ENCODE measurements at places on chromosomes 1 and 21.

DNA sequence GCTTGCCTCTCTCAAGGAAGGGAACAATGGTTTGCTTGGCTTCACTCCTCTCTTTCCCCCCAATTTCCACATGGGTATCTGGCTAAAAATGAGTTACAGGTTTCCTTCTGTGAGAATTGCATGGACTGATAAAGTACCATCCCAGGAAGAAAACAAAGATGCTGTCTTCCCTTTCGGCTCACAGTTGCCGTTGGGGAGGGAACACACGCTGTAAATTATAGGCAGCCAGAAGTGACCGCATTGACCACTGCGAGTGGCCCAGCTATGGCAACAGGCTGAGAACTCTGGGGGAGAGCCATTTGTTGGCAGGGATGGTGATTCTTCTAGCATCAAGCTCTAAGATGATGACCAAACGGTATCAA lies 2.9 kb downstream of the RUNX1 start:
- no peak for DNase-seq
- no peaks in the 10 kb centered on the region for H3K27me3 ChIP-seq
- no peaks in the 10 kb centered on the region for H3K36me3 ChIP-seq
- H3K4me3 ChIP-seq = no peak overlapping the region

GRCh38 chr1:100622966-100623762 lies 85.2 kb downstream of the GPR88 start:
- no peaks in the 10 kb centered on the region for H3K36me3 ChIP-seq
- H3K27me3 ChIP-seq = no peaks in the 10 kb centered on the region
- no peaks in the 10 kb centered on the region for H3K4me1 ChIP-seq

GRCh38 chr1:200629876-200630514 lies 9.4 kb upstream of the KIF14 start:
- no peak overlapping the region for H3K27ac ChIP-seq
- H3K36me3 ChIP-seq = no peaks in the 10 kb centered on the region
- DNase-seq = no peak

- no peaks in the 10 kb centered on the region for H3K27me3 ChIP-seq
- H3K36me3 ChIP-seq = no peaks in the 10 kb centered on the region
- no peak overlapping the region for H3K4me3 ChIP-seq
- DNase-seq = no peak
- no peak overlapping the region for H3K27ac ChIP-seq
These were observed 64.8 kb downstream of the FAM163A start for GRCh38 chr1:179807691-179808485.

DNA sequence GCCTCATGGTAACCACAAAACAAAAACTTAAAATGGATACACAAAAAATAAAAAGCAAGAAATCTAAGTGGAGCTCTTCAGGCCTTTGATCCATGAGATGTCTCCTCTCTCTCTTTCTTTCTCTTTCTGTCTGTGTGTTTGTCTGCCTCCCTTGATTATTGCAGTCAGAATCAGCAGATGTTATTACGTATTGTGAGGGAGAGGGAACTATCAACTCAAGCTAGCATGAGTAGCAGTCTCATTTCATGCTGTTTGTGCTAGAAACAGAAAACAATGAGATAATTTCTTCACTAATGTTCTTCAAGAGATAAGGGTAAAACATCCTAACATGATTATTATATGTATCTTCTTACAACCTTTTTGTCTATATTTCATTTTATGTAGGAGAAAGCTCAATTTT lies 103.7 kb upstream of the PDC start:
- H3K4me3 ChIP-seq = no peak overlapping the region
- H3K27ac ChIP-seq = no peak overlapping the region
- no peaks in the 10 kb centered on the region for H3K27me3 ChIP-seq
- no peaks in the 10 kb centered on the region for H3K4me1 ChIP-seq

DNA sequence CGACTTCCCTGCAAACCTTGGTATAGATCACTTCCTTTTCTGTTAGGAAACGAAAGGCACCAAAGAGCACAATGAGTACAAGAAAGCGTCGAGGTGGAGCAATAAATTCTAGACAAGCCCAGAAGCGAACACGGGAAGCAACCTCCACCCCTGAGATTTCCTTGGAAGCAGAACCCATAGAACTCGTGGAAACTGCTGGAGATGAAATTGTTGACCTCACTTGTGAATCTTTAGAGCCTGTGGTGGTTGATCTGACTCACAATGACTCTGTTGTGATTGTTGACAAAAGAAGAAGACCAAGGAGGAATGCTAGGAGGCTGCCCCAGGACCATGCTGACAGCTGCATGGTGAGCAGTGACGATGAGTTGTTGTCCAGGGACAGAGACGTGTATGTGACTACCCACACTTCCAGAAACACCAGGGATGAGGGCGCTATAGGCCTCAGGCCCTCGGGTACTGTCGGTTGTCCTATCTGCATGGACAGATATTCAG lies 18.5 kb downstream of the FAM89A start:
- H3K27ac ChIP-seq = no peak overlapping the region
- H3K4me3 ChIP-seq = no peak overlapping the region
- no peaks in the 10 kb centered on the region for H3K27me3 ChIP-seq
- DNase-seq = no peak
- H3K4me1 ChIP-seq = no peaks in the 10 kb centered on the region

- no peak overlapping the region for H3K27ac ChIP-seq
- no peaks in the 10 kb centered on the region for H3K27me3 ChIP-seq
- H3K4me1 ChIP-seq = no peaks in the 10 kb centered on the region
These were observed 470.4 kb upstream of the USP24 start for GRCh38 chr1:55685560-55685959.

DNA sequence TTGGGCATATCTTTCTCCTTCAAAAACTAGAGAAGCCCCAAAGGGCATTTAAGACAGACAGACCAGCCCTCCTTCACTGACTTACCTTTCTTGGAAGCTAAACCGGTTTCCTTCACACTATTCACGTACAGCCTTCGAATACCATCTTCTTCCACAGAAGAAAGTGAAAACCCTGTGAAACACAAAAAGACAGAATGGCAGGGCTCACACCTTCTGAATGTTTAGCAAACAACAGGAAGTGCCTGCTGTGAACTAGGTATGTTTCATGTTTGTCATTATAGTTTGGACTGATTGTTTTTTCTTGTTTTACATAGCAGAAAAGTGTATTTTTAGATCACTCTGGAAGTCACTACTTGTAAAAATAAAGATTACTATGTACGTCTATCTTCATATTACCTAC lies 148.6 kb upstream of the KRTAP19-8 start:
- H3K4me1 ChIP-seq = no peaks in the 10 kb centered on the region
- DNase-seq = no peak
- H3K27me3 ChIP-seq = no peaks in the 10 kb centered on the region
- no peaks in the 10 kb centered on the region for H3K36me3 ChIP-seq
- H3K4me3 ChIP-seq = no peak overlapping the region
- H3K27ac ChIP-seq = no peak overlapping the region
